Activated T-cell treated with anti-CD3 and anti-CD28 coated beads for 4 hours (primary cell): ENCODE measurements at places on chromosomes 7 and 10.

DNA sequence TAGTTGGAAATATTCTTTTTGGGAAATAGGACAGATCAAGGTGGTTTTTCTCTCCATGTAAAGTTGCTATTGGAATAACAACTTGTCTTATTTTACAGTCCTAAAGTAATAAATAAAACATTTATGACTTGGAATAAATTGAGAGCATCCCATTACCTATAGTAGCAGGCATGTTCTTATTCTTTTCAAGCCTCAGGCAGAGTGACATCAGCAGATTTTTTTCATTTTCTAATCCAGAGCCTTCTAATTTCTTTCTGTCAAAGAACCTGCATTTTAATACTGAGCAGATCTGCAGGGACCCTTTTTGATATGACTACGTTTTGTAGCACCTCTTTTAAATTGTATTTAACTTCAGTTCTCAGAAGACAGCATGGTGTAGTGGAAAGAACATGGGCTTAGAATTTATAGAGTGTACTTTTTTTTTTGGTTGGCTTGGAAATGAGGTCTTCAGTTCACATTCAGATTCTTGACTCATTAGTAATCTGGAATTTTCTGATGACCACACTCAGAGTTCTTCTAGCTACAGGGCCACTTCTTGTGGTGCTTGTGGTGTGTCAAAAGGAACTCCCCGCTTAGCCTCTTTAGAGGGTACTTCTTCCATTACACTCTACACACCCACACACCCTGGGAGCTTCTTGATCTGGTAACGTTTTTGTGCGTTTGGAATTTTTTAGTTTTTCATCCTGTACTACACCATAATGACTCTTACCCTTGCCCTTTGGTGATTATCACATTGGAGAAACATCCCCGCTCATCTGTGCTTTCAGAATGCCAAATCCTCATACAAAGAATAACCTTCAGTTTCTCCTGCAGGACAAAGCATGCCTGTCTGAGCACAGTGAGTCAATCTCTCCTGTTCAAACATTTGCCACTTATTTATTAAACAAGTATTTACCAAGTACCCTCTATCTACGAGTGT, 34.6 kb downstream of the AGK start:
- peak; percentile 5 for DNase-seq

GRCh38 chr7:130379019-130379418, 1.3 kb upstream of the CPA1 start:
- DNase-seq: no peak

DNA sequence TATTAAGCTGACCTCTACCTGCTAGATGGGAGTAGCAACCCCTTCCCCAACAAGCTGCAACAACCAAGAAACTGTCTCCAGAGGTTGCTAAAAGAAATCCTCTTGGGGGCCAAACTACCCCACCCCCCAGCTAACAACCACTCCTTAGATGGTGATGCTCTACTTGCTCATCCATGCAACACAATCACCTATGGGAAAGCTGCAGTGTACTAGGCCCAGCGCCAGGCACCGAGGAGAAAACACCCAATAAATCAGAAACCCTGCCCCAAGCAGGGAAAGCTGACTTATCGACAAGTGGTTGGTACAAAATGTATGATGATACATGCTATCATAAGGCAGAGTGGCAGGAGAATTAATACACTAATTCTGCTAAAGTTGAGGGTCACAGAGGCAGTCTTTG, 17.3 kb downstream of the SLC25A13 start:
- no peak for DNase-seq

GRCh38 chr7:132113536-132114371, 462.5 kb downstream of the PLXNA4 start:
- DNase-seq: no peak

GRCh38 chr7:84533182-84533581, 338.6 kb upstream of the SEMA3A start:
- no peak for DNase-seq

DNA sequence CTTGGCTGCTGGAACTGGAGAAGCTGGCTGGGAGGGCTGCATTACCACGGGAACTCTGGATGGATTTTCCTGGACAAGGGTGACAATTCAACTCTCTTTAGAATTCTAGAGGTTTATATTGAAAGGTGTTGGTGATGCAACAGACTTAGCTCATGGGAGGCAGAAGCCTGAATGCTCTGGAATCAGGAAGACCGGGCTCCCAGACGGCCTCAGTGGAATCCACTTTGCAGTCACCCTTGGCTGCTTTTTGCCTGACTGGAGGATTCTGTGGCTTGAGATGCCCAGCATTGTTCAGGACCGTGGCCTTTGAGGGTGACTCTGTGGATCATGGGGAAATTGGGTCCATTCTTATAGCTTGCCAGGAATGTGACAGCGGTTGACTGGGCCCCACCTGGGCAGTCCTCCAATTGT, 32.3 kb downstream of the PYROXD2 start:
- no peak for DNase-seq

DNA sequence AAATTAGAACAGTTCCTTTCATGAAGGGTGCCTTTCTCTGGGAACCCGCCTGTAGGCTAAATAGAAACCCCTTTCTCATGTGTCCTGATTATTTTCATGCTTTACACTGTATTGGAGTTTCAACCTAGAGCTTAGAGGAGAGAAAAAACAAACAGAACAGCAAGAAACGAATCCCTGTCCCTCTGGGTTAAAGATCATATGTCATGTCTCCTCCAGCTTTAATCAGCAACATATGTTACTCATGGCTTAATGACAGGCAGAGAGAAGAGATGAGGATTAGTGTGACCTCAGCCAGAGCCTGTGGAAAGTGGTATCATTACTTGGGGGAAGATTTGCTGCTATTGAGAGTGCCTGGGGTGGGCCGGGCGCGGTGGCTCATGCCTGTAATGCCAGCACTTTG, 32.1 kb downstream of the CRCP start:
- no peak for DNase-seq

DNA sequence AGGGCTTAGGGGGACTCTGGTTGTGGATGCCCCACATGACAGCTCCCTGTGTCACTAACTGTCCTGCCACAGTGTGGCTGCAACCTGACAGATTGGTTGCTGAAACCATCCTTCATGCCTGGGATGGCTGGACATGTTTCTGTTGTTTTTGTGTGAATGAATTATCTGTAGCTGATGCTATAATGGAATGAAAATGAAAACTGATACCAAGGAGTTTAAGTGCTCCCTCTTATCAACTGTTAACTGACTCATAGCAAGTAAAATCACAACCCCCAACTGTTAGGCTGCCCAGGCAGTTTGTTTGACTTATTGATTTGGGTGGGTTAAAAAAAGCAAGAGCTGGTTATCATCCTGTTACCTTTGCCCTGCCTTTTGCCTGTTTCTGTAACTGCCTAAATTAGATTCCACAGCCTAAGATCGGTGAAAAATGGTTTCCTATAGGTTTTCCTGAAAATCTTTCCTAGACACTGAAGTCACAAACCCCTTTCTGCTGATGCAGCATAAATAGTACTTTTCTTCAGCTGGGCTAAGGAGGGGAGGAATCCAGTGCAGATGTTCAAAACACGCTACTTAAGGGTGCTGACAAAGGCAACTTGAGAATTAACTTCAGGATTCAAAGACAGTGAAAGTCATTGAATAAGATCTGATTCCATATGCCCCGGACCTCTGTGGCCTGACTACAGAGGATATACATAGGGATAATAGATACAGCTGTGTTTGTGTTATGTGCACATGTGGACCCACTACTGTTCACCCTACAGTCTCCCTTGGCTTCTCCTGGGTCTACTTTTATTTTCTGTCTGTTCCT, 5.7 kb downstream of the FRAT2 start:
- DNase-seq: no peak

- no peak for DNase-seq
Measured at GRCh38 chr7:155455776-155456737, 1.9 kb upstream of the EN2 start.

- no peak for DNase-seq
Measured at GRCh38 chr10:116659049-116659670, 38.4 kb downstream of the PNLIPRP2 start.

- DNase-seq: no peak
Measured at GRCh38 chr10:131996466-131997365, 15.0 kb upstream of the BNIP3 start.

- DNase-seq: no peak
Measured at GRCh38 chr10:99467236-99467999, 37.0 kb upstream of the GOT1 start.

DNA sequence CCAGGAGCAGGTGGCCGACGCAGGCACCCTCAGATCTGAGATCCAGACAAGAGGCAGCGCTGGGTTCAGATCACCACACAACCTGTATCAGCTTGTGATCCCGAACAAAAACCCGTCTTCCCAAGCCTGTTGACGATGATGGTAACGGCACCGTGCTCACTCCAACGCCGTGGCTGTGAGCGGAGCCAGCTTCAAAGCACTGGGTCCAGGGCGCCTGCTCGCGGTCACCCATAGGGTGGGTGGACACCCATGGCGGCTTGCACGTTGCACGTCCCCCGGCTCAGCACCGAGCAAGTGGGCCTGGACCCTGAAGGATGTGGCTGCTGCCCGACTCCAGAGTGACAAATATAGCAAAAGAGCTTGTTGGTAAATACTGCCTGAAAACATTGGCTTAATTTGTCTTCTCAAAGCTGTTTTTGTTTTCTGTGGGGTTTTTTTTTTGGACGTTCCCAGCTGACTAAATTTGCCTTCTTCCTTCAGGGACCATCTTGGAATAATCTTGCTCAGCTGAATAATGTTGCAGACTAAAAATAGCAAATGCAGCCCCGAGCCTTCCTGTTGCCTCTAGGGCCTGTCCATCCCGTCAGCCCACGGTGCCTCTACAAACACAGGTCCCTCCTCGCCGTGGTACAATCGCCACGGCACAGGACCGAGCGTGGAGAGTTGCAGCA, 41.0 kb downstream of the FOXK1 start:
- DNase-seq: no peak

GRCh38 chr7:66597461-66597860, 31.2 kb upstream of the KCTD7 start:
- no peak for DNase-seq

- no peak for DNase-seq
Measured at GRCh38 chr10:86657396-86658011, 3.2 kb downstream of the OPN4 start.

DNA sequence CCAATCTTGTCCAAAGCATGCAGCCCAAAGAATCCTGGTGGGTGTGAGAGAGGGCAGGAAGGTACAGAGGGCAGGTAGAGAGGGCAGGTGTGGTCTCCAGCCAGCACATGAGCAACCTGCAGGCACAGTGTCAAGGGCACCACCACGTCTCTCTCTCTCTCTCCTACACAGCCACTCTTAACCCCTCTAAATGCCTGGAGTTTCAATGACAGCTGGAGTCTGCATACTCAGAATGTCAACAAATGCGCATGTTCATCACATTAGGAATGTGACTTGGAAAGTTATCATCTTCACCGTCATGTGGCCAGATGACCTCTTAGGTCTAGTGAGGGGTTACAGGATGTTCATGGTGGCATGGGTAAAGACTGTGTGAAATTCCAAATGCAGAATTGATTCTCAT, 456.8 kb downstream of the SORCS1 start:
- no peak for DNase-seq

DNA sequence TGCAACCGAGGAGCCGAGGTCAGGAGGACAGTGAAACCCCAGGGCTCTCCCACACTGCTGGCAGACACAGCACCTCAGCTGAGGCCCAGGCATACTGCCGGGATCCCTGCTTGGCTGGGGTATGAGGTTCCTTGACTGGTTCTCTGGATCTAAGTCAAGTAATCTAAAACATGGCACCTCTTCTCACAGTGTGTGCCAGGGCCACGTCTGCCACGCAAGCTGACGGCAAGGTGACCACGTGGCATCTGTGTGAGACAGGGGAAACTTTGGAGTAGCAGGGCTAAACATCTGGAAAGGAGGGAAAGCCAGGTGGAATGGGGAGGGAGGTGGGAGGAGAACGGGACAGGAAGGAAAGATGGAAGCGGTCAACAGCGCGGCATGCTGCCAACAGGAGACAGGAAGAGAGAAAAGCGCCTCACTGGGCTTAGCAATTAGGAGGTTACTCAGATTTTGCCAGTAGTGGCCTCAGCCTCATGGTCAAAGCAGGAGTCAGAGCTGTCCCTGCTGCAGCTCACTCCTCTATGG, 103.7 kb downstream of the CXCL12 start:
- DNase-seq: no peak

- no peak for DNase-seq
Measured at GRCh38 chr10:33113466-33113865, 155.4 kb upstream of the ITGB1 start.

DNA sequence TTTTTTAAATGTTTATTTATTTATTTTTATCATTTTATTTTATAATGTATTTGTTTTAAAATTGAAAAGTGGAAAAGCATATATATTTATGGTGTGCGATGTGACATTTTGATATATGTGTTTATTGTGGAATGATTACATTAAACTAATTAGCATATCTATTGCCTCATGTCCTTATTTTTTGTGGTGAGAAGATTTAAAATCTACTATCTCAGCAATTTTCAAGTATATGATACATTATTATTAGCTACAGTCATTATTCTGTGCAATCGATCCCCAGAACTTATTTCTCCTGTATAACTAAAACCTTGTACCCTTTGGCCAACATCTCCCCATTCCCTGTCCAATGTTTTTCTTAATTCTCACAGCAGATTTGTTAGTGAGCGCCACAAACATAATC, 115.6 kb upstream of the SHH start:
- no peak for DNase-seq
